ENCODE measurements at places on chromosomes 12 and 14.
A peak's percentile ranks its signal among the peaks of the same experiment; 100 is the strongest.

GRCh38 chr14:96398432-96398831, 6.5 kb downstream of the AK7 start:
- DNase-seq: no peak
- H3K4me3 ChIP-seq: no peak overlapping the region
- no peaks in the 10 kb centered on the region for H3K36me3 ChIP-seq
- H3K27ac ChIP-seq: no peak overlapping the region
- peaks cover 10% of the 10 kb centered on the region for H3K27me3 ChIP-seq
- H3K4me1 ChIP-seq: no peaks in the 10 kb centered on the region

GRCh38 chr12:30142301-30142700, 358.6 kb upstream of the TMTC1 start:
- peaks cover 43% of the 10 kb centered on the region for H3K4me1 ChIP-seq
- no peak for DNase-seq
- H3K36me3 ChIP-seq: no peaks in the 10 kb centered on the region
- no peaks in the 10 kb centered on the region for H3K27me3 ChIP-seq
- no peak overlapping the region for H3K27ac ChIP-seq
- H3K4me3 ChIP-seq: no peak overlapping the region

DNA sequence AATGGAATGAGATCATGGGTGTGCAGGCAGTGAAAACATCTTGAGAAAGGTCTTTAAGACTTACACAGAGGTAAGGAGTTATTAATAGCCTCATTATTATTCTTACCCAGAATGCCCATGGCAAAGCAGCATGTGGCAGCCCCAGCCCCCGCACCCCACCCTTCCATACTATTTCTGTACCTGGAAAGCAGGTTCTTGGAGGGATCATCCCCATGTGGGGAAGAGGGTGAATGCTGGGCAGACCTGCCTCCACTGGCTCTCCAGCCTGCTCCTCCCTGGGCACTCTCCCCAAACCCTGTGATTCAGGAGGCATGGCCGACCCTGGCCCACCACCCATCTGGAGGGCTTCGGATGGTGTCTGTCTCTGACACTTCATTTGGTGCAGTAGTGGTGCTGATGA, 28.3 kb downstream of the NPC2 start:
- no peak overlapping the region for H3K27ac ChIP-seq
- H3K4me1 ChIP-seq: peaks cover under 1% of the 10 kb centered on the region
- H3K36me3 ChIP-seq: no peaks in the 10 kb centered on the region
- H3K27me3 ChIP-seq: no peaks in the 10 kb centered on the region
- H3K4me3 ChIP-seq: no peak overlapping the region

- peaks cover 10% of the 10 kb centered on the region for H3K36me3 ChIP-seq
- no peak overlapping the region for H3K27ac ChIP-seq
- H3K4me3 ChIP-seq: no peak overlapping the region
- no peaks in the 10 kb centered on the region for H3K27me3 ChIP-seq
Observed at GRCh38 chr12:1619587-1619986, 9.4 kb upstream of the WNT5B start.

GRCh38 chr14:99430491-99430890, 50.2 kb downstream of the SETD3 start:
- no peak overlapping the region for H3K27ac ChIP-seq
- no peaks in the 10 kb centered on the region for H3K27me3 ChIP-seq
- peaks cover 16% of the 10 kb centered on the region for H3K36me3 ChIP-seq
- no peak overlapping the region for H3K4me3 ChIP-seq
- DNase-seq: no peak
- H3K4me1 ChIP-seq: peaks cover 28% of the 10 kb centered on the region

DNA sequence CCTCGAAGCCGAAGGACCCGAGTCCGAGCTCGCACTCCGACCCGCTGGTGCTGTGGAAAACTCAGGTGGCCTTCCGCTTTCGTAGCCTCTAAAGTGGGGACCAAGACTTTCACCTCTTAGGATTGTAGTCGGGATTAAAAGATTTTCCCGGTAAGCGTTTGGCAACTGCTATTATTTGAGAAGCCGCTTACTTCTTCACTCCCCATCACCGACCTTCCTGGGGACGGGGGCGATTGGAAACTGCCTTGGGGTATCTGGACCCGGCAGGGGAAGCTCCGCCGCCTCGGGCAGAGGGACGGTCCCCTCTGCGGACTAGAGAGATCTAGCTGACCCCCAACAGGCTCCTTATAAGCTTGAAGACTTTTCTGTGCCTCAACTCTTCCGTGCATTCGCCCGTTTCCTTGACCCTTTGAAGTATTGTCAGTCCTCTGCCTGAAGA, 659 bp downstream of the TRAFD1 start:
- H3K36me3 ChIP-seq: no peaks in the 10 kb centered on the region
- DNase-seq: no peak
- peak overlapping the region; percentile 85 for H3K27ac ChIP-seq
- H3K27me3 ChIP-seq: no peaks in the 10 kb centered on the region
- H3K4me1 ChIP-seq: peaks cover 51% of the 10 kb centered on the region

GRCh38 chr12:88698471-88698870, 118.2 kb upstream of the KITLG start:
- H3K27ac ChIP-seq: no peak overlapping the region
- H3K4me1 ChIP-seq: no peaks in the 10 kb centered on the region
- no peak for DNase-seq
- no peaks in the 10 kb centered on the region for H3K36me3 ChIP-seq
- no peaks in the 10 kb centered on the region for H3K27me3 ChIP-seq
- no peak overlapping the region for H3K4me3 ChIP-seq

DNA sequence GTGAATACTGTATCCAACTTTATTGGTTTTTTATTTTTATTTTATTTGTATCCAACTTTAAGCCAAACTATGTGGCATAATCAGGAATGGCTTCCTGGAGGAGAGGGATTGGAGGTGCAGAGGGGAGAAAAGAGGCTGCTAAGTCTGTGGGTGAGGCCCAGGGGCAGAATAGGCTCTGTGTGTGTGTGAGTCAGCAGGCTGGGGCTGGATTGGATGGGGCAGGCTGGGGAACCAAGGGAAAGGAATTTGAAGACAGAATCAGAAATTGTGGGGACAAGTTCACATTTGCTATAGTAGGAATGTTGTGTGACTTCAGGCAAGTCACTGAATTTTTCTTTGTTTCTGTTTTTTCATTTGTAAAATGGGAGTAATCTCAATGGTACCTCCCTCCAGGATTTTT, 12.8 kb upstream of the RILPL1 start:
- no peaks in the 10 kb centered on the region for H3K4me1 ChIP-seq
- H3K27me3 ChIP-seq: peaks cover 3% of the 10 kb centered on the region
- H3K36me3 ChIP-seq: no peaks in the 10 kb centered on the region

DNA sequence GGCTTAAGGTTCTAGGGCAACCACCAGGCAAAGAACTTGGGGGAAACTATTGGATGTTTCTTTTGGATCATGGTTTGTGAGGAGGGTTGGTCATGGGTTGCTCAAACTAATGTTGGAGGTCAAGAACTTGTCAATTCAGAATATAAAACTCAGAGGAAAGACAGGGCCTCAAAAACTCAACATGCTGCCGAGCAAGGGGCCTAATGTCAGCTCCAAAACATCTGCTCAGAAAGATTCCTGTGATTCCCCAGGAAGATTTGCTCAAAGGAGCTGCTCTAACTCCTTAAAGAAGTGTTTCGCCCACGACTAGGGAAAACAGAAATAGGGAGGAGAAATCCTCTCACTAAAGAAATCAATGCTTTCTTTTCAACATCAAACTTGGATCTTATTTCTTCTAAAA, 3.7 kb upstream of the IGF1 start:
- DNase-seq: no peak
- no peaks in the 10 kb centered on the region for H3K27me3 ChIP-seq
- peaks cover 10% of the 10 kb centered on the region for H3K4me1 ChIP-seq
- H3K27ac ChIP-seq: no peak overlapping the region
- H3K36me3 ChIP-seq: no peaks in the 10 kb centered on the region

GRCh38 chr14:68145539-68145938, 326.0 kb downstream of the RAD51B start:
- H3K4me3 ChIP-seq: no peak overlapping the region
- peaks cover 1% of the 10 kb centered on the region for H3K36me3 ChIP-seq
- DNase-seq: no peak
- peaks cover 79% of the 10 kb centered on the region for H3K4me1 ChIP-seq
- H3K27me3 ChIP-seq: no peaks in the 10 kb centered on the region
- peak overlapping the region; percentile 86 for H3K27ac ChIP-seq

DNA sequence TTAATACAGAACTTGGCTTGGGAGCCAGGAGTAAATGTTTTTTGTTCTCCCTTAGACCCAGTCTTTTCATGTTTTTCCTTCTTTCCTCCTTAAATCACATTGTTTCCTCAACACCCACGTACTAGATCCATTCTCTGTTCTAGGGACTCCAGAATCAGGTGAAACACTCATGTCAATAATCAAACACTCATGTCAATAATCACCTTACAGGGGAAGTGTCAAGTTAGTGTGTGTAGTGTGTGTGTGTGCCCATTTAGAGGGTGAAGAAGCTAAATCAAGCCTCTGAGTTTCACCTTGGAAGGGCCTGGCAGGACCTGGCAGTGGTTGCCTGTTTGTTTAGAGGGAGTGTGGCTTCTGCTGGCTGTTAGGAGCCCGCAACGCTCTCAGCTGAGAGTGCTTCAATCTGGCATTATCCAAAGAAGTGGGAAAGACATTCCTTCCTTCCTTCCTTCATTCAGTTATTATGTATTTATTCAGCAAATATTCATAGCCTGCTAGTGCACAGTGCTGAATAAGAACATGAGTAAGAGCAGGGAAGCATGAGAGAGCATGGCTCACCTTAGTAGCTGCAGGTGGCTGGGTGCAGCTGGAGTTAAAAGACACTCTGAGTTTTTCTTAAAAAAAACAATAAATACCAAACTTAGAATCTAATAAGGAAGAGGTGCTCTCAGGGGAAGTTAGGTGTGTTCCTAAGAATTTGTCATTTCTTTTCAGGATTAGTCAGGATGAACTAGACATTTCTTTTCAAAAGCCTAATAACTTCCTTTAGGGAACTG, 17.6 kb upstream of the EID3 start:
- no peak for DNase-seq
- no peaks in the 10 kb centered on the region for H3K27me3 ChIP-seq
- peak overlapping the region; percentile 98 for H3K4me3 ChIP-seq
- H3K27ac ChIP-seq: peak overlapping the region; percentile 100
- no peaks in the 10 kb centered on the region for H3K36me3 ChIP-seq
- H3K4me1 ChIP-seq: peaks cover 38% of the 10 kb centered on the region

DNA sequence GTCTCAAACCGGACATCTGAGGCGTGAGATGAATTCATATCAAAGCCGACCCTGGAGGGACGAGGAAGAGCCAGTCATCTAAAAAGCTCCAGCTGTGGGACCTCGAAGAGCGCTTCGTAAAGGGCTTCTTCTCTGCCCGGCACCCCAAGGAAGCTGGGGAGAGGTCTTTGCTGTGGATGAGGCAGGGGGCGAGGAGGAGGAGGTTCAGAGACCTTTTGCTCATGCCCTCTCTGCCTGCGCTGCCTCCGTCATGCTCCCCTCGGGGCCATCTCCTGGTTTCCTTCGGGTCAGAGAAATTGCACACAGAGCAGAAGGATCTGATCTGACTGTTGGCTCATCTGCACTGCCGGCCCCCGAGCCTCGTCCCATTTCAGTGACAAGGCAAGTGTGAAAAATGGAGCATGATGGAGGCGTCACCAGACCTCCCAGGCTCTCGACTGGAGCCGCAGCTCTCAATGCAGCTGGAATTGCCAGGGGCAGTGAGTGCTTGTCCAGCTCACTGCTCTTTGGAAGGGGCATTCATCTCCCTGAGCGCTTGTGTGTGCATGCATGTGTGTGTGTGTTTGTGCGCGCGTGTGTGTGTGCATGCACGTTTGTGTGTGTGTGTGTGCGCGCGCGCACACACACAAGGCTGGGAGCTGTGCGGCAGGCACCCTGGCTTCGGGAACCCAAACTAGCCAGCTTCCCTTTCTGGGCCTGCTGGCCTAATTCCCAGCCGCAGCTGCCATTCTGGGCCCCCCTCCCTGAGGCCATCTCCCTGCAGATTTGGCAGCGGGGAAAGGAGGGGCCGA, 9.2 kb downstream of the CABP1 start:
- peaks cover 17% of the 10 kb centered on the region for H3K4me1 ChIP-seq
- H3K36me3 ChIP-seq: peaks cover 2% of the 10 kb centered on the region
- peak overlapping the region; percentile 47 for H3K27ac ChIP-seq
- peak overlapping the region; percentile 73 for H3K4me3 ChIP-seq
- DNase-seq: no peak

- peaks cover 26% of the 10 kb centered on the region for H3K4me1 ChIP-seq
- no peaks in the 10 kb centered on the region for H3K36me3 ChIP-seq
- H3K27me3 ChIP-seq: no peaks in the 10 kb centered on the region
- H3K4me3 ChIP-seq: no peak overlapping the region
- H3K27ac ChIP-seq: peak overlapping the region; percentile 6
- DNase-seq: no peak
Observed at GRCh38 chr14:94934276-94934810, 164.4 kb upstream of the GSC start.

- DNase-seq: no peak
- H3K27me3 ChIP-seq: no peaks in the 10 kb centered on the region
- H3K27ac ChIP-seq: no peak overlapping the region
- H3K4me3 ChIP-seq: no peak overlapping the region
- H3K36me3 ChIP-seq: peaks cover 34% of the 10 kb centered on the region
Observed at GRCh38 chr12:111784953-111785352, 18.2 kb downstream of the ALDH2 start.

GRCh38 chr14:103140316-103141109, 17.3 kb downstream of the TNFAIP2 start:
- no peak overlapping the region for H3K27ac ChIP-seq
- no peaks in the 10 kb centered on the region for H3K36me3 ChIP-seq
- DNase-seq: no peak
- no peak overlapping the region for H3K4me3 ChIP-seq

- H3K27me3 ChIP-seq: no peaks in the 10 kb centered on the region
- H3K36me3 ChIP-seq: no peaks in the 10 kb centered on the region
- peak overlapping the region; percentile 80 for H3K27ac ChIP-seq
- H3K4me3 ChIP-seq: no peak overlapping the region
Observed at GRCh38 chr12:15152868-15153267, 68.3 kb downstream of the RERG start.

DNA sequence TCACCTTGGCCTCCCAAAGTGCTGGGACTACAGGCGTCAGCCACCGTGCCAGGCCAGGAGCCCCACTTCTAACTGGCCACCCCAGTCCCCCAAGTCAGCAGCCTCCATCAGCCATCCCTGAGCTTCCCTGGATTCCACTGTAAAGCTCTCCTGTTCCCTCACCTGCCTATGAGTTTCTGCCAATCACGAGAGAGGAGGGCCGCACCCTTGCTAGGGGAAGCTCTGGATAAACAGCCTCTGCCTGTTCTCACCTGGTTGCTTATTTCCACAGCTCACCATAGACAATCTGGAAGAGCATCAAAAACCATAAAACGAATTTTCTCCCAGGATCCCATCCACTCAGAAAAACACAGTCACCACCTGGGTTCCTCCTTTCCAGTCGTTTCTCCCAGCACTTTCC, 5.0 kb downstream of the CDCA4 start:
- H3K4me1 ChIP-seq: peaks cover 79% of the 10 kb centered on the region
- H3K27ac ChIP-seq: no peak overlapping the region
- H3K27me3 ChIP-seq: no peaks in the 10 kb centered on the region
- DNase-seq: no peak

- no peak overlapping the region for H3K4me3 ChIP-seq
- no peak for DNase-seq
- no peaks in the 10 kb centered on the region for H3K27me3 ChIP-seq
- H3K4me1 ChIP-seq: peaks cover 23% of the 10 kb centered on the region
- peaks cover 3% of the 10 kb centered on the region for H3K36me3 ChIP-seq
- H3K27ac ChIP-seq: no peak overlapping the region
Observed at GRCh38 chr12:15186597-15186996, 34.6 kb downstream of the RERG start.

- H3K27me3 ChIP-seq: no peaks in the 10 kb centered on the region
- H3K36me3 ChIP-seq: peaks cover 1% of the 10 kb centered on the region
- no peak overlapping the region for H3K27ac ChIP-seq
- H3K4me3 ChIP-seq: no peak overlapping the region
Observed at GRCh38 chr12:85814741-85815140, 21.5 kb downstream of the RASSF9 start.

- H3K4me1 ChIP-seq: peaks cover 90% of the 10 kb centered on the region
- peaks cover 34% of the 10 kb centered on the region for H3K36me3 ChIP-seq
- H3K27ac ChIP-seq: peak overlapping the region; percentile 100
- DNase-seq: no peak
Observed at GRCh38 chr12:108839018-108839889, 18.1 kb downstream of the SSH1 start.
